ENCODE measurements at places on chromosomes 2 and 18.

DNA sequence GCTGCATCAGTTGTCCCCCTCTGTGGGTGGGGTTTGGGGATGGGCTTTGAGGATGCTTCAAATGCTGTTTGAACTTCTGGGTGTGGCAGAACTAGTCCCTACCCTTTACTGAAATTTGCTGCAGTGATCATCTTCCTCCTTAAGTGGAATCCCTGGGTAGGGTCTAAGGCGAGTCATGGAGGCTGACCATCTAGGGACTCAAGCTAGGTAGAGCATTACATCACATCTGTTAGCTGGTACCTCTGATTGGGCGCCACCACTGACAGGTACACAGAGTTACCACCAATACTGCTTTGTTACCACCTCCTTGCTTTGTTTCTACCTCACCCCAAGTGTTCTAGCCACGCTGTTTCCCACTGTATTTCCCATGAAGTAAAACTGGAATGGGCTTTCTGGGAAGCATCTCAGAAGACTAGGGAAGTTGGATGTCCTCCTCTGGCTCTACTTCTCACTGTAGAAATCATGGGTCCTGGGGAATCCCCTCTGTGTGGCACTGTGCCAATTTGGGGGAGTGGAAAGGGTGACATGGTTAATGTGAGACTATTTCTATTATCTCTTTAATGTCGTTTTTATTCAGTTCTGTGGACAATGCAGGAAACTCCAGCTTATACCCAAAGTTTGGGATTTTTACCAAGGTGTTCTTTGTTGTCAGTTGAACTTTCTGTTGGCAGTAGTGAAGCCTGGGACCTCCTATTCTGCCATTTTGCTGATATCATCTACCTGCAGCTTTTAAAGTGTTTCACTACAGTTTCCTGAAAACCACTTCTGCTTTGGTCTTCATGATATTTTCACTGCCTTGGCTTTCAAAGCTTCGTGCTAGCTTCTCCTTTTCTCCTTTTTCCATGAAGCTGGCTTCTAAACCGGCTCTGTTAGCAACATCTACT, 14.5 kb upstream of the SULT1C4 start:
- no peak for DNase-seq

DNA sequence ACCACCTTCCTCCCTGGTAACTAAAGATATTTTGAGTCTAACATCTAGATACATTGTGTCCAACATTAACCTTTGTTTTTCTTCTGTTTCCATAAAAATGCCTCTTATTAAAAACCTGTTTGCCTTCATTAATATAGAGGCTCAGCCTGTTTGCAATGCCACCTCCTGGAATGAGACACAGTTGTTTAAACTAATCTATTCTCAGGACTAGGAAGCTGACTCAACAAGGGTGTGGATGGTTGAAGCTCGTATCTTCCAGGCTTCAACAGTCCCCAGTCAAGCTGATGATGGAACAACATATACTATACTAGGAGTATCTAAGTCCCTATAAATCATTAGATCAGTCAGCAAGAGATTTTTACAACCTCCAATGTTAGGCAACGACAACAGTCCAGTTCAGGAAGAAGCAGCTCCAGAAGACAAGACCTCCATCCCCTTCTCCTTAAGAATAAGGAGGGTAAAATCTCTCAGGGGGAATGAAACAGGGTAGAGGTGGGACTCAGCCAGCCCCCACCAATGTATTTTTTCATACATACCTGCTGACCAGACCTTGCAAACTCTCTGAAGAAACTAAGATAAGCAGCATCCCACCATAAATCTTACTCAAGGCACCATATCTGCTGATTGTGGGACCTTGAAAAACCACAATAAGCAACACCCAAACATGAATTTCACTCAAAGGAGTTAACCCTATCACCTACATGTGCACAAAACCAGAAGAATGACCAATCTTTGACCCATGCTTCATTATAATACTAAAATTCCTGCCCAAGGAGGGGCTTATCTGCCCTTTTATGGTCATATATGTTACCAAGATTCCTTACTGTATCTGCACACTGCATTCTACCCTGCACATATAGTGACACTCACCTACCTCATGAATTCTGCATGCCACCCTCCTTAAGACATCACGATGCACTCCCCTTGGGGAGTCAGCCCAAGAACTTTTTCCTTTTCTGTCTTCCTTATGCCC, 21.4 kb downstream of the ZNF24 start:
- DNase-seq = no peak

DNA sequence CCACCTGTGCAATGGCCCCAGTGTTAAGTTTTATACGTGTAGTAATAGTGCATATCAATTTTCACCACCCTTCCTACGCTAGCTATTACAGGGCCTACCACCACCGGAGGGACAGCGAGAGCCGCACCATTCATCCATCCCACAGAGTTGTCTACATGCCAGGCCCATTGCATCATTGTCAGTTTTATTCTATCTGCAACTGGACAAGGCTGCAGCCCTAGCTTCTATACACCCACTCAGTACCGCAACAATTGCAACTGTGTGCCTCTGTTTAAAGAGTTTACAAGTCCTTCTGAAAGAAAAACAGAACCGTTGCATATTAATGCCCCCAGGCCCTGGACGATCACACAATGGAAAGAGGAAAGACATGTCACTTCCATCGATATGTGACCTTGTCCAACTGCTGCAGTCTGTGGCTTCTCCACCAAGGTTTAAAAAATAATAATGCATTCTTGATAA, 58.6 kb downstream of the ZEB2 start:
- DNase-seq = no peak

DNA sequence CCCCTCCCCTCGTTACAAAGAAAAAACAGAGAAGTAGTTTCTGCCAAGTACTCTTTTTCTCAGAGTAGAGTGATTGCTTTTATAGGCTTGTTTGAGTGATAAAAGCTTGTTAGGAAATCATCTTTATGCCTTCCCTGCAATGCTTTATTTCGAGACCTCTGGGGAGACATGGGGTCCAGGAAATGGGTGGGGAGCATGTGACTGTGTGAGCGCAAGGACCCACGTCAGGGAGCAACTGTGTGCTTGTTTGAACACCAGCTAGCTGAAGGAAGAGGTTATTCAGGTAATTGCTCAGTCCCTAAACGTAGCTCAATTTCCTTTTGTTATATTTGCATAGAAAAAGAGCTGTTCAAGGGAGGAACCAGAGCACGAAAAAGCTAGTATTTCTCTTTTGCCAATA, 187.3 kb downstream of the FAM210A start:
- no peak for DNase-seq

- no peak for DNase-seq
Observed at GRCh38 chr2:239393388-239393940, 7.4 kb downstream of the HDAC4 start.

DNA sequence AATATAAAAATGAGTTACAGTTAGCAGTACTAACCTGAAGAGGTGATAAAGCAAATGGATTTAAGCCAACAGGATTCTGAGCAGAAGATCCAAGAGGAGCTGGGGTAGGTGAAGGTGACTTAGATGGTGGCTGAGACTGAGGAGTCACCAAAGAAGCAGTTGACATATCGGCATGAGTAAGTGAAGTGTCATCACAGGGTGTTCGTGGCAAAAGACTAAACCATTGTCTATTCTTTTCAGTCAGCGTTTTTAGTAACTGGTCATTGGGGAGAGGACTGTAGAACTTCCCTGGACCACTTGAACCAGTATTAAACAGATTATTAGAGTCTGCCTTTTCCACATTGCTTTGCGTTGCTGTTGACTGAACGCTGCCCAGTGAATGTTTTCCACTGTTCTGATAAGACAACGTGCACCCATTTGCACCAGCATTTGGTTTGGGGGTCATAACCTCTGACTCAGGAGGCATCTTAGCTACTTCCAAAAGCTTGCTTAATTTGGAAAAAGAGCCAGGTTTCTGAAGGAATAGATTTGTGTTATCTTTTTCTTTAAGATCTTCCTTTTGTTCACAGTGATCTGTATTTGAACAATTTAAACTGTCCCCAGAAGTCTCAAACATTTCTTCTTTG, 63.3 kb upstream of the WDSUB1 start:
- no peak for DNase-seq

DNA sequence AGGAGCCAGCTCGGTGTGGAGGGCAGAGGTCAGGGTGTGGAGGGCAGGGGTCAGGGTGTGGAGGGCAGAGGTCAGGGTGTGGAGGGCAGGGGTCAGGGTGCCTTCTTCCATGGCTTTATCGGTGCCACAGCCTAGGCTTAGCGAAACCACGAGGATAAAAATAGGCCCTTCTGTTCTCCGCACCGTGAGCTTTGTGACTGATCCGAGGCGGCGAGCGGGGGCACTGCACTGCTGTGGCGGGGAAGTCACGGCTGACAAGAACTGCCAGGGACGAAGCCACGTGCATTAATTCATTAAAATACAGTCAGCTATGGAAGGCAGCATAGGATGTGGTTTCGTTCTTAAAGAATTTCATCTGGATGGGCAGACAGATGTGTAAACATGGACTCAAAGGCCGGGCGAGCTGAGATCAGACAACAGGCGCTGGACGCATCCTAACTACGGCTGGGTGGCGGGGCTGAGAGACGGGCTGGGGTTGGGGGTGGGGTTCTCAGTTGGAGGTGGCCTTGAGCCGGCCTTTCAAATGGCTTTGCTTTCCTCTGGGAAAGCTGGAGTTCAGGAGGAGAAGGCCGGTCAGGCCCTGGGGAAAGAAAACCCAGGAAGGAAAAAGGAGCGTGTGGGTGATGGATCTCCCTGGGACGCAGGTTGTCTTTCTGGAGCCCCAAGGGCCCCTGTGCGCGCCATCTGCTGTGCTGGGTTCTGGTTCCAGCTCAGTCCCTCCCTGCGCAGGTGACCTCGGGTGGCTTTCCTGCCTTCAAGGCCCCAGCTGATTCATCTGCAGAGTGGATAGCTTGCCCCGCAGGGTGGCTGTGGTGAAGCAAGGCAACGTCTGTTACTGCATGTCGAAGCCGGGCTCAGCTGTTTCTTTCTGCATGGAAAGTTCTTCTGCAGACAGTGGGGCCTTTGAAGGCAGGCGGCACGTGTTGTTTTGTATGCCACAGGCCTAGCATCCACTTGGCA, 958 bp upstream of the ALLC start:
- no peak for DNase-seq

- no peak for DNase-seq
Observed at GRCh38 chr2:26850000-26850431, 2.1 kb downstream of the DPYSL5 start.

- no peak for DNase-seq
Observed at GRCh38 chr2:174797781-174798276, 33.6 kb upstream of the CHRNA1 start.

DNA sequence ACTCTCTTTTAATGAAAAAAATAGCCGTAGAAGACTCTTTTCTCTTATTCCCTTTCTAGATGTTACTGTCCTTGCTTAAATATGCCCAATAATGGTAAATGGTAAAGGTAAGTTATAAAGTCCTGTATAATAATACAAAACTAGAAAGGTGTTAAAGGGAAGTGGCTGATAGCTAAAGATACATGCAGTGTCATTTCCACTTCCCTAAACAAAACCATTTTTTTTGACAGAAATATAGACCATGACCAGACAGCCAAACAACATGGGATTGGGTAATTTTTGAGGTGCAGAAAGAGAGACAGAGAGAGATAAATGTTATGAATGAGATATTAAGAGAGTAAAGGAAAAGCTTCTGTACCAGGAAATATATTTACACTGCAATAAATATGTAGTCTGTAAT, 731.7 kb upstream of the REG3G start:
- no peak for DNase-seq

GRCh38 chr2:43340066-43340465, 113.7 kb upstream of the ZFP36L2 start:
- DNase-seq = no peak

DNA sequence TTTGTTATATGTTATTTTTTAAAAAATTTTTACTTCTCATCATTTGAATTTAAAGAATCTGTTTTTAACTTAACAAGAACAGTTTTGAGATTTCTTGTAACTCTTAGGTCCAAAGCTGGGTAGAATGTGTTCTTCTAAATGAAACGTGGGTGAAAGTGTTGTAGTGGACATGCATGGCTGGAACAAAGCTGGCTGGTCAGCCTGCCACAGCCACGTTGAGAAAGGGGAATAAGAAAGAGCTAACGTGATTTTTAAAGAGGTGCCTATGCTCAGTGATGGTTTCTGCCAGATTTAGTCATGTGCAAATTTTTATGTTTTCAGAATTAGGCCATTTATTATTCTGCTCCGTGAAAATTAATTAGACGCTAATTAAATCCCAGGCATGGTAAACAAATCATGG, 203.9 kb upstream of the COL3A1 start:
- no peak for DNase-seq

- DNase-seq = no peak
Observed at GRCh38 chr2:119144806-119145205, 13.7 kb downstream of the C1QL2 start.

DNA sequence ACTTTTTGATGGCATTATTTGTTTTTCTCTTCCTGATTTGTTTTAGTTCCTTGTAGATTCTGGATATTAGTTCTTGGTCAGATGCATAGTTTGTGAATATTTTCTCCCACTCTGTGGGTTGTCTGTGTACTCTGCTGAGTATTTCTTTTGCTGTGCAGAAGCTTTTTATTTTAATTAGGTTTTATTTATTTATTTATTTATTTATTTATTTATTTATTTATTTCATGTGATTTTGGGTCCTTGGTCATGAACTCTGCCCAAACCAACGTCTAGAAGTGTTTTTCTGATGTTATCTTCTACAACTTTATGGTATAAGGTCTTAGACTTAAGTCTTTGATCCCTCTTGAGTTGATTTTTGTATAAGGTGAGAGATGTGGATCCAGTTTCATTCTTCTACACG, 292.2 kb downstream of the CDH7 start:
- DNase-seq = no peak

DNA sequence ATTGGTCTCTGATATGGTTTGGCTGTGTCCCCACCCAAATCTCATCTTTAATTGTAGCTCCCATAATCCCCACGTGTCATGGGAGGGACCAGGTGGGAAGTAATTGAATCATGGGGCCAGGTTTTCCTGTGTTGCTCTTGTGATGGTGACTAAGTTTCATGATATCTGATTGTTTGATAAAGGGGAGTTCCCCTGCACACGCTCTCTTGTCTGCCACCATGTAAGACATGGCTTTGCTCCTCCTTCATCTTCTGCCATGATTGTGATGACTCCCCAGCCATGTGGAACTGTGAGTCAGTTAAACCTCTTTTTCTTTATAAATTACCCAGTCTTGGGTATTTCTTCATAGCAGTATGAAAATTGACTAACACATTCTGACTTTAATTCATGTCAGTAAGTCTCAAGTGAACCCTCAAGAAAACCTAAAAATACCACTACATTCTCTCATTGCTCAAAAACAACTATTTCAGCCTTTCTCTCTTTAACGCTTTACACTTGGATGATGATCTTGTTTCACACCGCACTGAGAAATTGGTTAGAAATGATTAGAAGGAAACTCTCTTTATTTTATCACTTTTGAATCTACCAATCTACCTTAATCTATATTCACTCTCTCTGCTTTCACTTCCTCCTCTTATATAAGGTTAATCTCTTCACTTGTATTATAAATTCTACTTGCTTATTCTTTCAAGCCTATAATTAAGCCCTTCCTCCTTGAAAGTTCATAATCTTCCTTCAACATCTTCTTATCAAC, 110.1 kb downstream of the GALR1 start:
- DNase-seq = no peak

- DNase-seq = no peak
Observed at GRCh38 chr2:29747786-29748470, 173.5 kb downstream of the ALK start.

GRCh38 chr2:110838657-110839384, 106.4 kb downstream of the ACOXL start:
- no peak for DNase-seq
